ENCODE measurements at places on chromosomes 1 and 21.

GRCh38 chr1:187383366-187383765 lies 554.6 kb downstream of the PLA2G4A start:
- no peak for DNase-seq

DNA sequence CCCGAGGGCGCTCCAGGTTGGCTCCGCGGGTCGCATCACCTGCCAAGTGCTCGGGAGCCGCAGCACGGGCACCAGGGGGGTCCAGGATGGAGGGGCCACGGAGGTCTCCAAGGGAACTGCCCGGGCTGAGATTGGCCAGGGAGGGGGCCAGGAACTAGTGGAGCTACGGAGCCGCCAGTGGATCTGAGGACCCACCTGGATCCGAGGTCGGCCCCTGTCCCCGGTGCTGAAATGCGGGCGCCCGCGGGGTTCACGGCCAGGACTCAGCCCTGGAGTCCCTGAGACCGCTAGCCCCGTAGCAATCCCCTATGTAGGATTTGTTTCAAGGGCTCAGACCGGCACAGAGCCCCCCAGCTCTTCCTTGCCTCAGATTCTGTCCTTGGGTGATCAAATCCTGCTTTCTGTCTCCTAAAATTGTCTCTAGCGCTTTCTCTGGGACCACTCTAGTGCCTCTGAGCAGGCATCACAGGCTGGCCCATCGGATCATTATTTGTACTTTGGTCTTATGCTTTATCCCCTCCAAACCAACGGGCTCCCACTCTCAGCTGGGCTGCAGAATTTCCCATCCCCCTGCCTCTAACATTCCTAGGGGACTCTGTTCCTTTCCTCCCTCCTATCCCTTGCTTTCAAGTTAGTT lies 27.3 kb downstream of the KIAA2013 start:
- no peak for DNase-seq

- DNase-seq = no peak
Observed at GRCh38 chr1:159913451-159914192, 11.7 kb downstream of the TAGLN2 start.

GRCh38 chr1:33473900-33474299 lies 1.5 kb downstream of the ZSCAN20 start:
- DNase-seq = no peak

DNA sequence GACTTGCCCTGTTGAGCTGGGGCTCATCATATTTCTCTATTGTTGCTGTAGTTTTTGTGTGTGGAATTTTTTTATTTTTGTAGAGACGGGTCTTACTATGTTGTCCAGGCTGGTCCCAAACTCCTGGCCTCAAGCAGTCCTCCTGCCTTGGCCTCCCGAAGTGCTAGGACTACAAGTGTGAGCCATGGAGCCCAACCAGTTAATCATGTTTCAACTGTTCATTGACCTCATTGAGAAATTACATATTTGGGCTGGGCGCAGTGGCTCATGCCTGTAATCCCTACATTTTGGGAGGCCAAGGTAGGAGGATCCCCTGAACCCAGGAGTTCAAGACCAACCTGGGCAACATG lies 9.2 kb upstream of the PKNOX1 start:
- DNase-seq = no peak

DNA sequence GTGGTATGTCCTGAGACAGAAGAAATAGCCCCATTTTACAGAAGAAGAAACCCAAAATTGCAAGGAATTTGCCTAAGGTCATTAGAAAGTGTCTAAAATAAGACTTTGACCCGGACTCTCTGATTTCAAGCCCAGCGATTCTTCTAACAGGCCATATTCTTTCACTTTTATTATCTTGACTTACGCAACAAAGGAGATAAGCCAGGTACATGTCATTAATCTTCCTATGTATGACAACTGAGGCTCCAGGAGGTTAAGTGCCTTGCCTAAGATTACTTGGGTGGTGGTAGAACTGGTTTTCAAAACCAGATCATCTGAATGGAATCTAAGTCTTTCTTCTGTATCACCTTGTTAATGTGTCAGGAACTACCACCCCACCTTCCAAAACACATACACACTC lies 124.3 kb downstream of the PBX1 start:
- DNase-seq = no peak

- DNase-seq = no peak
Observed at GRCh38 chr1:36594023-36594422, 111.3 kb upstream of the CSF3R start.

DNA sequence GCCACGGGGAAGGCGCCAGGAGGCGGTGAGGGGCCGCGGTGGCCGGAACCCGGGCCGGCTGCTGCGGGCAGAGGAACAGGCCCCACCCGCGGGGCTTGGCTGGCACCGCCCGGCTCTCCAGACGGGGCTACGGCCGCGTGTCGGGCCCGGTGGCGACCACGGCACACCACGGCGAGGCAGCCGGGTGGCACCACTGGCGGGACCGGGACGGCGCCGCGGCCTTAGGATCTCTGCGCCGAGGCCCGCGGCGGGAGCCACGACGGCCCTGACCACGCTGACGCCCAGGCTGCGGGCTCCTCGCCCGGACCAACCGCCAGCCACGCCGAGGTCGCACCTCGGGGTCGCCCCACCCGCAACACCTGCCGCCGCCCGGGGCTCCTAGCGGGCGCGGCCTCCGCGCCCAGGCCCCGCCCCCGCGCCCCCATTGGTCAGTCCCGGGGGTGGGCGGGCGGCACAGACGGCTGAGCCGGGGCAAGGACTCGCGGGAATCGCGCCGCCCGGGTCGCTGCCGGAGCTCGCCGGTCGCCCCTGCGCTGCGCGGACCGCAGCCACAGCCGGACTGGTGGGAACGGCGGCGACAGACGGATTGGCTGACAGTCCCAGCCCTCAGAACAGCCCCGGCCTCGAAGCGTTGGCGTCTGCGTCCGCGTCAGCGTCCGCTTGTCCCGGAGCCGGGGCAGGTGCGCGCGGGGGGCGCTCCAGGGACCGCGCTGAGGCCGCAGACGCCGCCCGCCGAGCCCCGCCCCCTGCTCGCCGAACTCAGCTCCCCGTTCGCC lies at the start of gene BMP8A:
BMP8A (plus strand) TSS at position 491 of the 776 bp plus-strand sequence. CDS start 356 bp downstream, outside the sequence.
- DNase-seq = peak; percentile 50

DNA sequence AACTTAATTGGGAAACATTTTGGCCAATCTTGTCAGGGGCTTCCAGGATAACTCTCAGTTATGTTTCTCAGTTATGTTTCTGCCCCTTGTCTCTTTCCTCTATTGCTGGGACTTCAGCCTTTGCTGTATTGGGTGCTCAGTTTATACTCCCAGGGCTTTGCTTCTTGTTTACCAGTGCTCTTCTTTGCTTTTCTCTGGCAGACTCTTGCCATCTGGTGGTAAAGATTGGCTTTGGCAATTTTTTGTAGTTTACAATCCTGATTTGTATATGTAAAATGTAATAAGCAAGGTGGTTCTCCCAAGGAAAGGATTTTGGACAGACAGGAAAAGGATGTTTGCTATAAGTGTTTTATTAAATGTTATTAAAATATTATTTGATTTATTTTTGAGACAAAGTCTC lies 37.9 kb downstream of the FABP3 start:
- DNase-seq = no peak
